ENCODE measurements at places on chromosomes 12 and 14.

DNA sequence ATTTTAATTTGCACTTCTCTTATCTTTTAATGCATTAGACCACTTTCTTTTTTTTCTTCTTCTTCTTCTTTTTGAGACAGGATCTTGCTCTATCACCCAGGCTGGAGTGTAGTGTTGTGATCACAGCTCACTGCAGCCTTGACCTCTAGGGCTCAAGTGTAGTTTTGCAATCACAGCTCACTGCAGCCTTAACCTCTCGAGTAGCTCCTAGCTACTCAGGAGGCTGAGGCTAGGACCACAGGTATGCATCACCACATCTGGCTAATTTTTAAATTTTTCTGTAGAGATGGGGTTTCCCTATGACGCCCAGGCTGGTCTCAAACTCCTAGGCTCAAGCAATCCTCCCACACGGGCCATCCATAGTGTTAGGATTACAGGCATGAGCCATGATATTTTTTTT, 12.7 kb downstream of the TMED8 start:
- DNase-seq: no peak

- no peak for DNase-seq
These were observed 125.0 kb upstream of the DHRS4 start for GRCh38 chr14:23828616-23829015.

DNA sequence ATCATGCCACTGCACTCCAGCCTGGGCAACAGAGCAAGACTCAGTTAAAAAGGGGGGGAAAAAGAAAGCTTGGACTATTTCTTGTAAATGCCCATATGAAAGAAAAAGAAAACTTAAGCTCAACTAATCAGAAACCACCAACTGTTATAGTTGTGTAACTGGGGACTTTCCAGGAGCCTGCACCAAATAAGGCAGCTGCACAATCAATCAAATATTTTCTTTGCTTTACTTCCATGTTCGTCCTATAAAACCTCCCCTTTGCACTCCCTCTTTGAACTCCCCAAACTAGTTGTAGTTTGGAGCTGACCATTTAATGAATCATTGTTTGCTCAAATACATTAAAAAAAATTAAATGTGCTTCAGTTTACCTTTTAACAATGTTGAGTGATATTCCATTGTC, 54.9 kb downstream of the OTOGL start:
- DNase-seq: no peak

- no peak for DNase-seq
These were observed 10.6 kb upstream of the NCOR2 start for GRCh38 chr12:124577986-124578385.

GRCh38 chr12:52837413-52837741, 3.3 kb upstream of the KRT79 start:
- no peak for DNase-seq

DNA sequence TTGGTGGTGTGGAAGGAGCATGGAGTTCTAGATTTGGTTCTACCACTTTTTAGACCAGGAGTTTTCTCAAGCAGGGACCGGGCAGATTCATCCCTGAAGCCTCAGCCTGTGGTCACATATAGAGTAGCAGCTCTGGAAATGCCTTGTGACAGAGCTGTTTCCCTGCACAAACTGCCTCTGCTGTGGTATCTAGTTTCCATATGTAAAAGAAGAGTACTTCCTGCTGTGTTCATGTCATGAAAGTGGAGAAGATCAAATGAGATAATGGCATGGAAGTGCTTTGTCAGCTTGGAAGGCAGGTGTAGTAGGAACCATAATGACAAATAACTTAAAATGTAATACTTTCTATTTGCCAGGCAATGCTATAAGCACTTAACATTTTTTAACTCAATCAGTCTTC, 26.1 kb downstream of the OTUB2 start:
- DNase-seq: no peak

DNA sequence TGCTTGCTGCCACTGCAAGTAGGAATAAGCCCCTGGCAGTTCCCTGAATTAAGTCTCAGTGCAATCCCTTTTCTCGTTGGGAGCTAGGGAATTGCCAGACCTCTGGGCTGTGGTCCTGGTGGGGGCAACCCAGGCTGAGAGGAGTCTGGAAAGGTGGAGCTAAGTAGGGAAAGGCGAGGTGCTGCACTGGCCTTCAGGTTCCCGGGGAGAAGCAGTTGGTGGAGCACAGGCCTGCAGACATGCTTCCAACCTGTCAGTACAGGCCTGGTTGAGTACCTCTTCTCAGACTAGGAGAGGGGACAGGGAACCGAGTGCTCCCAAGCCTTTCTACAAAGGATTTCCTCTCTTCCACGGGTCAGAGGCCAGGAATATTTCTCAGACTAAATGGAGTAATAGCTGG, 1.5 kb downstream of the NRIP2 start:
- DNase-seq: no peak

GRCh38 chr14:81989211-81989610, 455.6 kb upstream of the SEL1L start:
- DNase-seq: no peak

DNA sequence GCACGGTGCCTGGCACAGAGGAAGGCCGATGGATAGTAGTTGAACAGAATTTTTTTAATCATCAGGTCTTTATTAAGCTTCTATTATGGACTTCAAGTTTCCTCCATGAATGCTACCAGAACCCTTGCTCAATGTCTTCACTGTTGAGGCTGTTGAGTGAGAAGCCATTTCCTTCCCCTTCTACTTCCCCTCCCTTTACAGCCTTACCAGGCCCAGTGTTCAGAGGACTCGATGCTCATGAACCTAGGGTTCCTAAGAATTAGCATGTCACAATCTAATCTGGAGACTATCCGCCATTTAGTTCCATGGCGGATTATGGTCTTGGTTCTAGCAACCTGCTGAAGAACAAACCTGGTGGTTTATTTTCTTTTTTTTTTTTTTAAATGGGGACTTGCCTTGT, 17.7 kb downstream of the ETV6 start:
- DNase-seq: no peak

- DNase-seq: no peak
These were observed 22.3 kb downstream of the FBLN5 start for GRCh38 chr14:91925001-91925726.

GRCh38 chr12:126936181-126936851, 1330.7 kb upstream of the TMEM132C start:
- DNase-seq: no peak

DNA sequence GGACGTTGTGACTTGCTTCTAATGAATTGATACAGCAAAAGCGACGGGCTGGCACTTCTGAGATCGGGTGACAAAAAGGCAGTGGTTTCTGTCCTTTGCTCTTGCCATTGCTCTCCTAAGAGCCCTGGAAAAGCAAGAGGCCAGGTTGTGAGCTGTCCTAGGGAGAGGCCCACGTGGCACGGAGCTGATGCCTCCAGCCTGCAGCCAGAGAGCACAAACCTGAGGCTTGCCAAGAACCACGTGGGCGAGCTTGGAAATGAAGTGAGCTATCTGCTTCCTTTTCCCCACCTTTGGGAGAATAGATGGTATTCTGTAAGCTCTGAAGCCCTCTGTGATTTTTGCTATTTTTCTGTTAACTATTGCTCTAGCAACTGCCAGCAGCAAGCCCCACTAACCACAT, 26.4 kb upstream of the NOS1 start:
- DNase-seq: no peak

- no peak for DNase-seq
These were observed 436.3 kb downstream of the DPF3 start for GRCh38 chr14:72457641-72458040.

GRCh38 chr14:50906326-50907065, 34.6 kb downstream of the ABHD12B start:
- no peak for DNase-seq

- DNase-seq: no peak
These were observed 887.0 kb downstream of the TMTC2 start for GRCh38 chr12:83573671-83574070.

GRCh38 chr12:24500421-24500820, 448.5 kb downstream of the BCAT1 start:
- no peak for DNase-seq

GRCh38 chr12:15939111-15939510, 28.0 kb downstream of the DERA start:
- no peak for DNase-seq
